ENCODE measurements at places on chromosomes 4 and X. TPM values are rescaled to one million over a fixed set of nuclear protein-coding genes. Genes with fewer than 3 reads are reported as not detected.

The FRMPD4 gene
- not detected for polyA plus RNA-seq

The CT45A5 gene
- polyA plus RNA-seq, result not detected

The ITIH6 gene
- not detected for polyA plus RNA-seq

The ESX1 gene
- polyA plus RNA-seq, result not detected

The COX18 gene
- polyA plus RNA-seq, result 10.1 TPM

The MAGEC1 gene
- polyA plus RNA-seq, result not detected

The ZNF275 gene
- polyA plus RNA-seq, result 2.9 TPM

The UXT gene
- 237 TPM for polyA plus RNA-seq

The CLDN22 gene
- polyA plus RNA-seq, result not detected

The ERCC6L gene
- polyA plus RNA-seq, result 0.35 TPM

The CT47B1 gene
- polyA plus RNA-seq, result not detected

The NPY5R gene
- 1.3 TPM for polyA plus RNA-seq

The TEX13B gene
- not detected for polyA plus RNA-seq

The ZDHHC15 gene
- polyA plus RNA-seq, result 0.26 TPM

The LAGE3 gene
- 27.3 TPM for polyA plus RNA-seq

The GPM6B gene
- polyA plus RNA-seq, result 7.9 TPM

The GPRIN3 gene
- 2.2 TPM for polyA plus RNA-seq

The NPY1R gene
- polyA plus RNA-seq, result 10.8 TPM

The GABRA4 gene
- polyA plus RNA-seq, result 0.10 TPM

The ZCCHC18 gene
- polyA plus RNA-seq, result 8.8 TPM

The SATL1 gene
- not detected for polyA plus RNA-seq

The CENPC gene
- 5.4 TPM for polyA plus RNA-seq

The HDX gene
- polyA plus RNA-seq, result 0.37 TPM

The SCML2 gene
- 1.1 TPM for polyA plus RNA-seq

The GAGE12H gene
- not detected for polyA plus RNA-seq

The SLC4A4 gene
- polyA plus RNA-seq, result 0.13 TPM

The PLAC8 gene
- polyA plus RNA-seq, result 321 TPM

The MAGEB1 gene
- not detected for polyA plus RNA-seq

The TBC1D8B gene
- 0.67 TPM for polyA plus RNA-seq

The PABPC1L2B gene
- not detected for polyA plus RNA-seq

The EDNRA gene
- 1.9 TPM for polyA plus RNA-seq

The PNMA3 gene
- 2.6 TPM for polyA plus RNA-seq

The CXCL10 gene
- polyA plus RNA-seq, result 6.5 TPM

The SLC6A14 gene
- not detected for polyA plus RNA-seq

The STBD1 gene
- 0.29 TPM for polyA plus RNA-seq

The UGT2A3 gene
- polyA plus RNA-seq, result not detected

The HSFX4 gene
- not detected for polyA plus RNA-seq

The SSX4B gene
- polyA plus RNA-seq, result not detected

The CXCL6 gene
- 17.8 TPM for polyA plus RNA-seq

The MUC7 gene
- not detected for polyA plus RNA-seq
